Neural crest cell (in vitro differentiated cells): ENCODE measurements at places on chromosomes 1 and 21.
A peak's percentile ranks its signal among the peaks of the same experiment; 100 is the strongest.

- DNase-seq = no peak
Measured at GRCh38 chr1:233088613-233089012, 138.2 kb downstream of the NTPCR start.

- DNase-seq = no peak
Measured at GRCh38 chr1:157154291-157154690, 16.1 kb upstream of the ETV3 start.

GRCh38 chr21:31173881-31174555 is 135.7 kb upstream of the KRTAP19-8 start:
- no peak for DNase-seq

DNA sequence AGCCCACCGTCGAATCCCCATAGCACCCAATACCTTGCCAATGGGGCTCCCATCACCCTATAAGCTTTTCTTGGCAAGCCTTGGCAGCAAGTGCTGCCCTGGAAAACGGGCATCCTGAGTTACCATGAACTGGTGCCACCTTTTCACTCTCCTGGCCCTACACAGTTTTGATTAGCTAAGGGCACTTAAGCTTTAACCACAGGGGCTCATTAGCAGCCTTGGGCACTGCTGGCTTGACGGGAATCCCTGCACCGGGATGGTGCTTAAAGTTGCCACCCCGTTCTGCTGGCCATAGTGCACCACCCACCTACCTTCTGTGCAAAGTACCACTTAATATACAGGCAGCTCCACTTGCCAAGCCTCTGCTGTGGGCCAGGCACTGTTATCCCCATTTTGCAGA is 13.7 kb downstream of the PARS2 start:
- DNase-seq = no peak

GRCh38 chr21:28714777-28715464 is 277.8 kb downstream of the LTN1 start:
- DNase-seq = no peak

DNA sequence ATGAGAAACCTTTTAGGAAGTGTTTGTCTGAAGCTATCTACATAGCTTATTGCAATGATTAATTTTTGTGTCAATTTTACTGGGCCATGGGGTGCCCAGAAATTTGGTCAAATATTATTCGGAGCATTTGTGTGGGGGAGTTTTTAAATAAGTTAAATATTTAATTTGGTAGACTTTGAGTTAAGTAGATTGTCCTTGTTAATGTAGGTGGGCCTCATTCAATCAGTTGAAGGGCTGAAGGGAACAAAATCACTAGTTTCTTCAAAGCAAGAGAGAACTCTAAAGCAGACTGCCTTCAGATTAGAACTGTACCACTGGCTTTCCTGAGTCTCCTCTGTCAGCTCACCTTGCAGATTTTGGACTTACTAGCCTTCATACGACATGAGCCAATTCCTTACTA is 1008.6 kb upstream of the ADAMTS5 start:
- DNase-seq = no peak

DNA sequence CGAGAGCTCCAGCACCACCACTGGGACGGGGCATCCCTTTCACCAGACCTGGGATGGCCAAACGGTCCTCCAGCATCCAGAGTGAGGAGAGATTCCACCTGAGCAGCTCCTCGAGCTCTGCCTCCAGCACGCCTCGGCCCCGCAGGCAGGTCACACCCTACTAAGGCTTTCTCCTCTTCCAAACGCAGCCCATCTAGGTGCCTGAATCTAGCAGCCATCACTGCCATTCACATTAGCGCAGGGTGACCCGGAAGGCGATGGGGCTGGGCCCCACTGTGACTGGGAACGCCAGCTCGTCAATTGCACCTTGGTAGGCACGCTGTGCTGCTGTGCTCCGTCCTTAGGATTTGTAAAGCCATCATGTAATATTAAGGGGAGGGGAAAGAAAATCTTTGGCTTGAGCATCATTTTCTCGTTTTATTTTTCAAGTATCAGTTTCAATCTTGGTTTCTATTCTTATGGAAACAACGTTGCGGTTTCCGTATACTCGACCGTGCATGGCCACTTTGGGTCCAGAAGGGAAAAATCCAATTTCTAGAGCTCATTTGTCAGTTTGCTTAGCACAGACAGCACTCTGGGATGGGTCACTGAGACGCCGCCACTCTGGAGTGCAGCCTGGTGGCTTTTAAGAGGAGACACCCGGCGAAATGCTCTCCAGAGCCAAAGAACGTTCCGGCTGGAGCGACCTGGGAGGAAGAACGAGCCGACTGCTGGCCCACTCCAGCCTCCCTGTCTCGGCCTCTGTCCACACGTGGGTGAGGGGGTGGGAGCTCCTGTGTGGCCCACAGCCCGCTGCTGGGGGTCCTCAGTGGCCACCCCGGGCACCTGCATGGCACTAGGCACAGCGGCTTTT is 173.6 kb downstream of the PRDM16 start:
- no peak for DNase-seq

DNA sequence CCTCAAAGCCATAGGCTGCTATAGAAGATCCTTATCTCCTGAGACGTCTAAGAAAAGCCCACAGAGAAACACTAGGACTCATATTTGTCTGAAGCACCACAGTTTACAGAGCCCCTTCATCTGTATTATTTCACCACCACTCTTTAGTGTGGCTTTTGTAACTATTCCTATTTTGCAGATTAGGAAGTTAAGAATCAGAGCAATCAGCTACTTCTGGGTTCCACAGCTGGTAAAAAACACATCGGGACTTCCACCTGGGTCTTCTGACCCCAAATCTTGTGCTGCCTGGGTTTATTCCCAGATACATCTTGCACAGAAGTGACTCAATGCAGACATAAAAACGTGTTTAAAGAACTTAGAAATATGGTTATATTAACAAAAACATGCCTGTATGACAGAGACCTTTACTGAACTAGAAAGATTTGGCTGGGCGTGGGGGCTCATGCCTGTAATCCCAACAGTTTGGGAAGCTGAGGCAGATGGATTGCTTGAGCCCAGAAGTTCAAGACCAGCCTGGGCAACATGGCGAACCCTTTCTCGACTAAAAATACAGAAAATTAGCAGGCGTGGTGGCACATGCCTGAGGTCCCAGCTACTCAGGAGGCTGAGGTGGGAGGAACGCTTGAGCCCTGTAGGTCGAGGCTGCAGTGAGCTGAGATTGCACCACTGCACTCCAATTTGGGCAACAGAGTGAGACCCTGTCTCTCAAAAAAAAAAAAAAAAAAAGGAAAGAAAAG is 40.9 kb downstream of the ELK4 start:
- no peak for DNase-seq

DNA sequence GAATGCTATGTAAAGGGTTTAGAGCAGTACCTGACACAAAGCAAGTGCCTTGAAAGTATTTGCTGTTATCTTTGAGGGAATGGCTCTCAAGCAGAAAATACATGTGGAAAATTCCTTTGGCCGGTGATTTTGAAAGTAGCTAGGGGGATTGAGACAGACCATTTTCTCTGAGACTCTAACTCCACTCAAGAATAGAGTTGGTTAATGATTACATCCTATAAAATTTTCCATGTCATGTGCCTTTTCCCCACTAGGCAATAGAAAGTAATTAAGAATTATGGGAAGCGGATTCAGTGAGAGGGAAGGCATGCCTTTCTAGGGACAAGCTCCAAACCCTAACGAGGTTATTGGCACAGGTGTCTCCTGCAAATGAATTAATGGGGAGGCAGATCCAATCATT is 276.0 kb downstream of the GPATCH2 start:
- DNase-seq = no peak

GRCh38 chr1:64194168-64195080 is 9.0 kb upstream of the UBE2U start:
- DNase-seq = no peak

DNA sequence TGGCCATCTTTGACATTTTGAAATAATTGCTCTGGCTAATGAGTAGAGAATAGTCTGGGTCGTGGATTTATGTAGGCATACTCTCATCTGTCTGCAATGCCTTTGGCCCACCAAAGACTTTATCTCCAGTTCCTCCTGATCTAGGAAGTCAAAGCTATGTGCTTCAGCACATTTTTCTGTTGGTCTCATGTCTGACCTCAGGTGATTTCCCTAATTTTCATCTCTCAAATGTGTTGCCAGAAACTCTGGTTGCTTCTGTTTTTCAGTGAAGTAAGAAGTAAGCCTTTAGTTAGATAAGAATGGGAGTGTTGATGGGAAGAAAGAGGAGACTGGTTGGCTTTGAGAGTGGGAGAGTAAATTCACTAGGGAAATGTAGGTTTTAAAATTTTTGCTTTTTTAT is 66.4 kb downstream of the GPR88 start:
- no peak for DNase-seq

DNA sequence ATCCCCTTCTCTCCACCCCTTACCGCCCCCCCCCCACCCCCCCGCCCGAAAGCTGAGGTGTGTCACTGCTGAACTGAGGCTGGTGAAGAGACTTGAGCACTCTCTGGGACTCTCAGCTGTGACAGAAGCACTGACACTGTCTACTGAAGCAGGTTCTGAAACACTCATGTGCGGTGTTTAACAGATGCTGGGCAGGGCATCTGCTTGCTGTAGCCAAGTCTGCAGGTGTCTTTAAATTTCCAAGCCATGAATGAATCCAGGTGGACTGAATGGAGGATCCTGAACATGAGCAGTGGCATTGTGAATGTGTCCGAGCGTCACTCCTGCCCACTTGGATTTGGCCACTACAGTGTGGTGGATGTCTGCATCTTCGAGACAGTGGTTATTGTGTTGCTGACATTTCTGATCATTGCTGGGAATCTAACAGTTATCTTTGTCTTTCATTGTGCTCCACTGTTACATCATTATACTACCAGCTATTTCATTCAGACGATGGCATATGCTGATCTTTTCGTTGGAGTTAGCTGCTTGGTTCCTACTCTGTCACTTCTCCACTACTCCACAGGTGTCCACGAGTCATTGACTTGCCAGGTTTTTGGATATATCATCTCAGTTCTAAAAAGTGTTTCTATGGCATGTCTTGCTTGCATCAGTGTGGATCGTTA is at the start of gene GPR52:
GPR52 (plus strand) TSS at position 99 of the 665 bp plus-strand sequence; CDS start at position 247, 148 bp downstream.
- DNase-seq = no peak

DNA sequence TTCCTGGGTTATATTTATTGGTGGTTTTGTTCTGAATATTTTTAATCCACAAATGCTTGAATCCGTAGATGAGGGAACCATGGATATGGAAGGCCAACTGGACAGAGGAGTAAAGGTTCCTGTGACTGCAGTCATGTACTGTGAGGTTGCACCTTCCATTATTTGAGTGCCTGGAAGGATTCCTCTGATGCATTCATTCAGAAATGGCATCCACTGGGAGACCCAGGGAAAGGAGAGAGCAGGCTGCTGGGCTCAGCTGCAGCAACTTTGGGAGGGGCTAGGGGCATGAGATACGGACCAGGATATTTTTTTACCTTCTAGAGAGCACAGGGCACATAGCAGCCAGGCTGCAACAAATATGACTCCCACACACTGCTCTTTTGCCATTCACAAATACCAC is 19.5 kb downstream of the AK2 start:
- DNase-seq = no peak

DNA sequence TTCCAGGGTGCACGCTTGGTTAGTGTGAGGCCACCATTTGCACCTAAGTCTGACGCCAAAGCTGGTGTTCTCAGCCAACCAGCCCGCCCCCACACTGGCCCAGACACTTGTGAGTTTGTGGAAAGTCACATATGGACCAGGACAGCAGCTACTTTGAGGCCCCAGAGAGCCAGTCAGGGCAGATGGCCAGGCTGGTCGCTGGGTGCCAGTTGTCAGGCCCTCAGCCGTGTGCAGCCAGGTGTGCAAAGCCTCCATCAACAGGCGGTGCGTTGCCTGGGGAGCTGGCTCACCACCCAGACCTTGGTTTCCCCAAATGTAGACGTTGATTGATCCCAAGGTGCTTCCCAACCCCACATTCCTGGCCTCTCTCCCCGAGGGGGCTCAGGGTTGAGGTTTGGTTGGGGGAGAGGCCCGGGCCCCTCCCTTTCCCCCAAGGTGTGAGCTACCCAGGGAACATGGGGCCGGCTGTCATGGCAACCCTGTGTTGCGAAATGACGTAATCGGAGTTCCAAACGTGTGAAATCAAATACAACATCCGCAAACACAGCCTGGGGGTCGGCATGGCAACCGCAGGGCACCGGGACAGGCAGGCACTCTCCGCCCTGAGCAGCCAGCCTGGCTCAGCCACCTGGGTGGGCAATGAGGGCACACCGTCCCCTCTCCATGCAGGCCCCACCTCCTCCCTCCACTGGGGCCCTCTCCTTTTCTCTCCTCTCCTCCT is 42.2 kb upstream of the WNT4 start:
- no peak for DNase-seq

DNA sequence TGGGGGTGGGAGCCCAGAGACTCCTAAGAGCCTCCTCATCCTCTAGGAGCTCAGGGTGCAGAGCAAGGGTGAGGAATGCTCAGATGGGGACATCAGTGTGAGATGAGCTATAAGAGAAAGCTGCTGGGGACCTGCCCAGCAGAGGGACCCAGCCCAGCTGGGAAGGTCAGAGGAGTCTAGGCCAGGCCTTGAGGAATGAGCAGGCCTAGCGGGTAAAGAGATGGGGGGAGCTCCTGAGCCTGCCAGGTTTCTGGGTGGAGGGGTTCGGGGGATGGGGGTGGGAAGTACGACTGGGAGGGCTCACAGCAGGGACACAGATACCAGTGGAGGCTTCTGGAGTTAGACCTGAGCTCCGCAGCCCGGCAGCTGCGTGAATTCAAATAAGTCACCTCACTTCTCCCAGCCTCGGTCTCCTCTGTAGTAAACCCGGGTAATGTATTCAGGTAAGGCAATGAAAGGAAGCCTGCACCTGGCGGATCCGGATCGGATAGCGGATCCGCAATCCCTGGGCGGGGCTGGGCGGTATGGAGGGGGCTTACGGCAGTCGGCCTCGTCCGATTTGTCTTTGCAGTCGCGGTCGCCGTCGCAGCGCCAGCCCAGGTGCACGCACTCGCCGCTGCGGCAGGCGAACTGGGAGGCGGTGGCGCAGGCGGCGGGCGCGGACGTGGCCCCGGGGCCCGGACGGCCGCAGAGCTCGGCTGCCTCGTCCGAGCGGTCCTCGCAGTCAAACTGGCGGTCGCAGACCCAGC is 38.0 kb upstream of the MAGOH start:
- DNase-seq = no peak

DNA sequence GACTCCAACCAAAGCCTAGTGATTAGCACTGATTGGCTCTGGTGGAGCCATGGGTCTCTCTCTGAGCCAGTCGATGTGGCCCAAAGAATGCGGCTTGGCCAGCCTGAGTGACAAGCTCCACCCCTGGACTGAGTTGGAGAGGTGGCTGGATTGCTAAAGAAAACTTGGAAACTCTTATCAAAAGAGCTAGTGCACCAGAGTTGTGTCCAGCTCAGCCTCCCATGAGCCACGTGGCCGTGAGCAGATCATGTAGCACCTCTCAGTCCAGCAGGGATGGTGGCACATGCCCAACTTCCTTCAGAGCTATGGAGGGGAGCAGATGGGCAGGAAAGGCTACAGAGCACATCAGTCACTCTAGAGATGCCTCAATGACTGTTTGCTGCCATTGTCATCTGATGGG is 142.8 kb upstream of the VAMP3 start:
- no peak for DNase-seq

- peak; percentile 5 for DNase-seq
Measured at GRCh38 chr1:151540982-151541377, 871 bp downstream of the TUFT1 start.
